MCF 10A (cell line): ENCODE measurements at places on chromosomes 11 and 22. TPM values are rescaled to one million over a fixed set of nuclear protein-coding genes. Genes with fewer than 3 reads are reported as not detected.

The KCNE3 gene
- total RNA-seq = not detected in 2 replicates

DNA sequence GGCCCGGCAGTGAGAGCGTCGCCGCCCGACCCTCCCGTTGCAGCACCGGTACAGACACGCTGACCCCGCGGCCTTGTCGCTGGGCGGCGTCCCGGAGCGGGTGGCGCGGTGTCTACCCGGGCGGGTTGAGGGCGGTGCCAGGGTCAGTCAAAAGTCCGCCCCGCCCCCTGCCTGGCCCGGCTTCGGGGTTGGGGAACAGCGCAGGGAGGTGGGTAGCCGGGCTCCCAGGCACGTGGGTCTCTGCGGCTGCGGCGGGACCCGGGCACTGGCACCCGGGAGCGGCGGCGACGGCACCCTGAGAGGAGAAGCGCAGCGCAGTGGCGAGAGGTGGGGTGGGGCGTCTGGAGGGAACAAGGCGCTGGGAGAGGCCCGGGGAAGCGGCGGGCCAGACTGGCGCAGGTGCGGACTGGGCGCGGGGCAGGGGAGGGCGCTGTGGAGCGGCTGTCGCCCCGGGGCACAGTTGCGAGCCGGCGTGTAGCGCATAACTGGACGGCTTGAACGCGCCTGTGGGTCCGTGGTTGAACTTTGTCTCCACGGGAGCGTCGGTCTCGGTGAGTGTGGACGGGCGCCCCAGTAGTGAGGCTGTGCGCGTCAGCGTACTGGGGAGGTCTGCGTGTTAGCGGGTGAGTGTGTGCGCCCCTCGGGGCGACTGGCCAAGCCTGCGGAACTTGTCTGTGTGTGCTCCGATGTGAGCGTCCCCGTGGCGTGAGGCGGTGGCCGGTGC lies at the start of gene P2RY2:
P2RY2 (plus strand) TSS at position 176 of the 724 bp plus-strand sequence. CDS start 15,879 bp downstream, outside the sequence.
- no peak within 1 kb of the TSS for H3K27ac ChIP-seq
- no peaks in the 10 kb centered on the region for H3K27me3 ChIP-seq
- H3K4me3 ChIP-seq = peak within 1 kb of the TSS; percentile 73
- peaks cover 6% of the 10 kb centered on the region for H3K4me1 ChIP-seq

The CCDC73 gene
- total RNA-seq = 0.09 and 0.17 TPM in 2 replicates

- H3K36me3 ChIP-seq = no peaks in the 10 kb centered on the region
- H3K4me1 ChIP-seq = no peaks in the 10 kb centered on the region
- no peak for DNase-seq
- H3K4me3 ChIP-seq = no peak overlapping the region
- H3K27me3 ChIP-seq = peaks cover 41% of the 10 kb centered on the region
These were observed 24.0 kb upstream of the RIC3 start for GRCh38 chr11:8192896-8193209.

GRCh38 chr22:40182231-40182835 lies 4.6 kb downstream of the TNRC6B start:
- peaks cover 23% of the 10 kb centered on the region for H3K36me3 ChIP-seq
- no peak for DNase-seq
- H3K4me1 ChIP-seq = peaks cover 53% of the 10 kb centered on the region

DNA sequence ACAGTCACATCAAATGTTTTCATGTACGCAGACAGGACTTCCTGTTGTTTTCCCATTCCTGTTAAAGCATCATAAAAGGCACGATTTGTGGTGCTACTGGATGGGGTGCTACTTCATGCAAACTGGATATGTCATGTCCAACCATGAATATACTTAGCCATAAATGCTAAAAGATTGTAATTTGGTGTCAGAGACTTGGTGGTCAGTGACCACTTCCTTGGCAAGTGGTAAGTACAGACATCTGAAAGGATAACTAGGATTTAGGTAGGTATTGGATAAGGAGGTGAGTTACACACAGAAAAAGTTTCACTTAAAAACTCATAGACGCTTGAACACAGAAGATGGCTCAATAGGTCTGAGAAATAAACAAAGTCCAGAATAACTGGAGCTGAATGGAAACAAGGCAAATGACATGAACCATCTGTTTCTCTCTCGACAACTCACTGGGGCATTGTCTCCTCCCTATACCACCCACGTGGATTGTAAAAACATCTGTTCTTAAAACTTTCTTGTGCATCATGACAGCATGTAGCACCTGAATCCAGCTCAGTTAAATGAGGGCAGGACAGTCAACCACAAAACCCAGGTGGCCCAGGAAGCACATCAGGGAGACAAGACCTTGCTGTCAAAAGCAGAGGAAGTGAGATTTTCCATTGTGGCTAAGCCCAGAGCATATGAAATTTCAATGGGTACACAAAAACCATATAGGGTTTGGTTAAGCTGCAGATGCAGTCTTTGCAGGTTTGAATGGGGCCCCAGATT lies 22.1 kb upstream of the IGLL5 start:
- H3K4me1 ChIP-seq = no peaks in the 10 kb centered on the region
- DNase-seq = no peak
- H3K36me3 ChIP-seq = no peaks in the 10 kb centered on the region
- H3K27me3 ChIP-seq = peaks cover 92% of the 10 kb centered on the region
- H3K4me3 ChIP-seq = no peak overlapping the region
- no peak overlapping the region for H3K27ac ChIP-seq

The DNAJB7 gene
- total RNA-seq = not detected in 2 replicates
